ENCODE measurements at places on chromosomes 5 and 9. TPM values are rescaled to one million over a fixed set of nuclear protein-coding genes. Genes with fewer than 3 reads are reported as not detected.

MSX2 gene
- 4.5 TPM for polyA plus RNA-seq

CMYA5 gene
- 1.9 TPM for polyA plus RNA-seq

SPATA31D3 gene
- polyA plus RNA-seq, result not detected

DNA sequence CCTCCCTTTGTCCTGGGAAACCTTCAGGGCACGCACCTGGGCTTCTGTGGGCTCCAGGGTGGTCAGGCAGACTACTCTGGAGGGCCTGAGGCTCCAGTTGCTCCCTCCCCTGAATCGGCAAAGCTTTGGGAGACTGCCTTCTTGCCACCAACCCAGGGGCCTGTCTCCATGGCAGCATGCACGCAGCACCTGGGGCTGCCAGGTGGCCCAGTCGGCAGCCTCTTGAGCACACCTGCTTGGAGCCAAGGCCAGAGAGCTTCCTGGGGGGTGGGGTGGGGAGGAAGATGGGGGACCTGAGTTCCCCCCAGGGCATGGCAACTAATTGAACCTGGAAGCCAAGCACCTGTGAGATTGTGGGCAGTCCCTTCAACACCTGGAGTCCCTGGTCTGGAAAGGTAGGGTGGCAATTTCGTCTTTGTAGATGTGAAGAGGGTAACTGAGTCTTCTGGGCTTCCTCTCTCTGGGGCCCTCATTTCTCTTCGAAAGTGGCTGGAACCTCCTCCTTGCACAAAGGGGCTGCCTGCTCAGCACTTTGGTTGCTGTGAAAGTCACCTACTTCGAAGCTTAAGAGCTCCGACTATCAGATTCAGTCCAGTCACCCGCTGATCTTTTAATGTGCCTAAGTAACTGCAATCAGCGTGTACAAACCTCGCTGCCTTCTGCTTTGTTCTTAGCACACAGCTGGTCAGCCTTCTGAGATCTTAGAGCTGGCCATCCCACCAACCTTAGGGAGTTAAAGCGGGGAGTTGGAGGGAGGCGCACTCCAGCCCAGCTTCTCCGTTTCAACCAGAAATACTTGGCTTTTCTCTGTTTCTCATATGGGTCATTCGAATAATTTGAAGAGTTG, 4.0 kb downstream of the RNF183 start:
- DNase-seq, result no peak

DNA sequence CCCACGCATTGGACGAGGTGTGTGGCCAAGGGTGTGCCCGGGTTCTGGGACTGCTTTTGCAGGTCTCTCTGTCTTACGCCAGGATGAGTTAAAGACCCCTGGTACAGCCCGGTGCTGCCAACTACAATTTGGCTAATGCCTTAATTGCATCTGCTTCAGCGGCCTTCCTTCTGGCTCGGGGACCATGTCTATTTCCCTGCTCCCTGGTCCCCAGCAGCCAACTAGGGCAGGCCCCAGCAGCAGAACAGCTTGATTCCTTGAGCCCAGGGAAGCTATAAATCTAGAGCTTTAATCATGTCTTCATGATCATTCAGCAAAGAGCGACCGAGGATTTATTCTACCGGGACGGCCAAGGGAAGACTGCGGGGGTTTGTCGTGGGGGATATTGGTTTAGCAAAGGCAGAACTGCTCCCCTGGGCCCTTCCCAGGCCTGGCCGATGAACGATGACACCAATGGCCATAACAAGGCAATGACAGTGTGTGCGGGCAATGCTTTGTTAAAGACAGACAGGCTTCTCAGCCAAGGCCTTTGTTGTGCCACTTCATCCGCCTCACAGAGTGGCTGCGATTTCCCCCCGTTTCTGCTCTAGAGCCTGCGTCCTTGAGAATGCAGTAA, 51.4 kb downstream of the CFAP77 start:
- no peak for DNase-seq

GRCh38 chr5:132210944-132211343, 16.7 kb downstream of the P4HA2 start:
- no peak for DNase-seq

- no peak for DNase-seq
Measured at GRCh38 chr9:113781896-113782295, 94.2 kb upstream of the ZNF618 start.

Data from fibroblast of lung (primary cell).